ENCODE measurements at places on chromosomes 7 and 10. TPM values are rescaled to one million over a fixed set of nuclear protein-coding genes. Genes with fewer than 3 reads are reported as not detected.

The CDHR1 gene
- polyA plus RNA-seq, result not detected

The NYAP1 gene
- polyA plus RNA-seq, result 0.25 TPM

The PGAM2 gene
- 9.5 TPM for polyA plus RNA-seq

The UCN3 gene
- polyA plus RNA-seq, result not detected

The NPS gene
- polyA plus RNA-seq, result not detected
